G401 (cell line): ENCODE measurements at places on chromosomes 11 and 22.

DNA sequence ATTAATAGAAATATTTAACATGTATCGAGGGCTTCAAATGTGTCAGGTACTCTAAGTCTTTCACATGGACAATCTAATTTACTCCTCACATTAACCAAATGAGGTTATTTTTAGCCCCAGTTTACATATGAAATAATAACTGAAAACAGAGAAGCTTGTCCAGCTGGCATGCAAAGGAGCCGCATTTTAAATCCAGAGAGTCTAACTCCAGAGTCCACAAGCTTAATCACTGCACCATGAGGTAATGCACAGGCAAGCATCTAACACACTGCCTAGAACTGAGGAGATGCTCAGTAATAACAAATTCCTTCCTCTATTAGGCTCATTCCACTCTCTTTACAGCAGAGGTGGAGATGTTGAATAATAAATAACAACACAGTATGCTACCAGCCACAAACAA, 165.7 kb upstream of the GUCY1A2 start:
- peak; percentile 91 for DNase-seq

- peak; percentile 80 for DNase-seq
Measured at GRCh38 chr11:118790357-118791110, 430 bp downstream of the DDX6 start.

- no peak for DNase-seq
Measured at GRCh38 chr22:30732426-30732825, 37.8 kb downstream of the OSBP2 start.

GRCh38 chr22:32823024-32823730, 21.7 kb downstream of the TIMP3 start:
- peak; percentile 12 for DNase-seq

GRCh38 chr11:75496305-75496752, 29.4 kb downstream of the GDPD5 start:
- DNase-seq: no peak

DNA sequence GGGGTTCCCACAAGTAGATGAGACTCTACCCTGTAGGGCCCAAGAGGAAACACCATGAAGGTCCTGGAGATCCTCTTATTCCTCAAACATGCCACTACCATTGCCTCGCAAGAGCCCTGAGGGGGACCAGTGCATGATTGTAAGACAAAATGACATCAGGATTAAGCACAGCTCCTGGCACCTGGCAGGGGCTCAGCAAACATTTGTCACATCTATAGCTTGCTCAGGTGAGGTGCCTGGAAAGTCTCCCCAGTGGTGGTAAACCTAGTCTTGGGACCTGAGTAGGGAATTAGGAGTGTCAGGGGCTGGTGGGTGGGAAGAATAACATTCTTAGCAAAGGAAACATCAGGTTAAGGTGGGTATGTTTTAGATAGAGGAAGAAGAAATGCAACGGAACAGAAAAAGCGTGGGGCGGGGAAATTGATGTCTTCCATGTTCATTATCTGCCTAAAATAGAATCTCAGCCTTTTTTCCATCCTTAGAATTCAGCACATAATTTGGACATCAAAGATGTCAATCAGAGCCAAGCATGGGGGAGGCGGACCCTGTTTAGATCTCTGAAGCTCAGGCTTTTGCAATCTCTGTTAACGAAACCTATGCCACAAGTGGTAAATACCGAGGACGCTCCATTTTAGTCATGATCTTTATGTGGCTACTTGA, 924 bp downstream of the YPEL1 start:
- peak; percentile 35 for DNase-seq

GRCh38 chr22:44436736-44437135, 61.3 kb downstream of the RTL6 start:
- DNase-seq: no peak

DNA sequence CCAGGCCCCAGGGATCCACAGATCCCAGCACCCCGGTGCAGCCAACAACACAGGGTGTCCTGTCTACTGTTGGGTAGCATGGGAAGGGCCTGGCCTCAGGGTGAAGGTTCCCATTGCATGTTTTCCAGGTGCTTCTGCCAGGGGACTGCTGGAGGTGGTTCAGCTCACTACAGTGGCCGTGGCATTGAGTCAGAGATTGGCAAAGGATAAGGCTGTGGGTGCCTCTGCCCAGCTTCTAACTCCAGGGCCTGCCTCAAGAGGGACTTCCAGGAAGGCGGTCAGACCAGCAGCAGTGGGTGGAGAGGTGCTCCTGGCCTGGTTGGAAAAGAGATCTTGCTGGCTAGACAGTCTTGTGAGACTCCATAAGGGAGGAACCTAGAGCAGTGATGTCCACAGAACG, 20.9 kb downstream of the CSNK1E start:
- no peak for DNase-seq

GRCh38 chr22:25996669-25997068, 172.6 kb upstream of the SEZ6L start:
- DNase-seq: no peak

GRCh38 chr11:118792570-118793124, 1.7 kb upstream of the DDX6 start:
- DNase-seq: peak; percentile 90
